ENCODE measurements at places on chromosomes 4 and X. TPM values are rescaled to one million over a fixed set of nuclear protein-coding genes. Genes with fewer than 3 reads are reported as not detected.

The H2BW2 gene
- total RNA-seq: not detected

The OTOP1 gene
- not detected for total RNA-seq

The AFP gene
- total RNA-seq: 2.0 TPM

The NOX1 gene
- total RNA-seq: not detected

The TRIM60 gene
- total RNA-seq: not detected

The DUSP9 gene
- total RNA-seq: not detected

The SLC10A6 gene
- not detected for total RNA-seq

The FRG1 gene
- total RNA-seq: 25.2 TPM

The DCAF12L2 gene
- 0.05 TPM for total RNA-seq

The FAT4 gene
- total RNA-seq: 18.5 TPM

The HSFX2 gene
- not detected for total RNA-seq
